ENCODE measurements at places on chromosomes 3 and 15. TPM values are rescaled to one million over a fixed set of nuclear protein-coding genes. Genes with fewer than 3 reads are reported as not detected.

- DNase-seq, result no peak
- H3K27me3 ChIP-seq, result no peaks in the 10 kb centered on the region
Observed at GRCh38 chr3:27073912-27074311, 295.3 kb downstream of the NEK10 start.

DNA sequence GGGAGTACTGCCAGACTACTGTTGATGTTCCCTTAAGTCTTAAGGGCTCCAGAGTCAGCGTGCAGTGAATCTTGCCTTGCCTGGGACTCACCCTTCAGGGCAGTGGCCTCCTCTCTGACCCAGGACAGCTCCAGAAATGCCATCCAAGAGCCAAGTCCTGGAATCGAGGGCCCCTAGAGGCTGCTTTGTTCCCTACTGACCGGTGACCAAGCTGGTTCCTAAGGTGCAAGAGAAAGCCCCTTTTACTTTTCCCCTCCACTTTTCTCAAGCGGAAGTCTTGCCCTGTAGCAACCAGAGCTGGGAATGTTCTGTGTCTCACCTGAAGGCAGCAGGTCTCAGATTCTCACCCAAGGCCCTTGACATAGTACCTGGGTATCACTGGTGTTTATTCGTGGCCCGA lies 238.0 kb downstream of the DOCK3 start:
- DNase-seq, result no peak
- no peak overlapping the region for H3K27ac ChIP-seq
- H3K4me3 ChIP-seq, result no peak overlapping the region
- no peaks in the 10 kb centered on the region for H3K4me1 ChIP-seq

GRCh38 chr3:25581823-25582222 lies 82.9 kb downstream of the TOP2B start:
- H3K4me3 ChIP-seq, result no peak overlapping the region
- H3K27ac ChIP-seq, result no peak overlapping the region
- no peaks in the 10 kb centered on the region for H3K36me3 ChIP-seq
- H3K4me1 ChIP-seq, result no peaks in the 10 kb centered on the region
- no peak for DNase-seq
- no peaks in the 10 kb centered on the region for H3K27me3 ChIP-seq

DNA sequence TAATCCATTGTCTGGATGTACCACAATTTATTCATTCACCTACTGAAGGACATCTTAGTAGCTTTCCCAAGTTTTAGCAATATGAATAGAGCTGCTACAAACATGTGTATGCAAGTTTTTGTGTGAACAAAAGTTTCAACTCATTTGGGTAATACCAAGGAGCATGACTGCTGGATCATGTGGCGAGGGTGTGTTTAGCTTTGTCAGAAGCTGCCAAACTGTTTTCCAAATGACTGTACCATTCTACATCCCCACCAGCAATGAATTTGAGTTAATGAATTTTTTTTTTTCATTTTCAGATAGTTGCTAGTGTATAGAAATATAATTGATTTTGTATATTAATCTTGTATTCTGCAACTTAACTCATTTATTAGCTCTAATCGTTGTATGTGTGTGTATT lies 20.0 kb upstream of the ELP6 start:
- no peak for DNase-seq
- H3K27ac ChIP-seq, result no peak overlapping the region
- no peaks in the 10 kb centered on the region for H3K4me1 ChIP-seq
- H3K4me3 ChIP-seq, result no peak overlapping the region

SYNPR gene
- total RNA-seq, result not detected

TP63 gene
- total RNA-seq, result 0.42 TPM

Data from aorta (tissue), 5 donors.